HFFc6 (cell line): ENCODE measurements at places on chromosomes 3 and 15. TPM values are rescaled to one million over a fixed set of nuclear protein-coding genes. Genes with fewer than 3 reads are reported as not detected.

The C15orf61 gene
- 4.8 to 6.5 TPM (median 6.3 TPM) in 3 replicates for total RNA-seq

The ZDHHC23 gene
- total RNA-seq = 5.2 to 7.5 TPM (median 6.0 TPM) in 3 replicates

- DNase-seq = no peak
Measured at GRCh38 chr3:195116407-195117185, 154.4 kb downstream of the XXYLT1 start.

DNA sequence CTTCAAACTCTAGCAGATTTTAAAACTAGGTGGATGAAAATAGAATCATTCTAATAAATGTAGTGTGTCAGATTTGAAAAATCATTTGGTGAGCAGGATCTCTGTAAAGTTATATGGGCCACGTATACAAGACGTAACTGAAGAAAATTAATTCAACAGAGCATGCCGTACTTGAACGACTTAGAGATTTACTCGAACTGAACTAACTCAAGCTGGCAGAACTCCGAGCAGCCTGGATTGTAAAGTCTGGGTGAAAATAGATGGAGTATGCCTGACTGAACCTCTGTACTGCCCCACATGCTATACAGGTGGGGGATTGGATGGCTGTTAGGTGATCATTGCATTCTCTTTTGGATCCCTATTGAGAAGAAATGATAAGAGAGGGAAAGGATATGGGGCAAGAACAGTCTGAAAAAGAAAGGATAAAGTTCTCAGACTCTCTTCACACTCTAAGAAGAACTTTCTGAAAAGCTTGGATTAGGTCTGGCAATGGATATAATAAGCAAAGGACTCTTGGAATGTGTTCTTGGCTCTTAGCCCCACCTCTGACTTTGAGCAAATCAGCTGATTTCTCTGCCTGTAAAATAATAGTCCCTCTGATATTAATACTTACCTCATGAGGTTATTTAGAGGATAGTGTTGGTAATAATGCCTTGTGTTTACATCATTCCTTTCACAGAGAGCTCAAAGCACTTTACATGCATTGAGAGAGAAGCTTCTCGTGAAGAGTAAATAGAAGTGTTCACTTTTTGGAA, 147.5 kb downstream of the FILIP1L start:
- DNase-seq = peak; percentile 10

DNA sequence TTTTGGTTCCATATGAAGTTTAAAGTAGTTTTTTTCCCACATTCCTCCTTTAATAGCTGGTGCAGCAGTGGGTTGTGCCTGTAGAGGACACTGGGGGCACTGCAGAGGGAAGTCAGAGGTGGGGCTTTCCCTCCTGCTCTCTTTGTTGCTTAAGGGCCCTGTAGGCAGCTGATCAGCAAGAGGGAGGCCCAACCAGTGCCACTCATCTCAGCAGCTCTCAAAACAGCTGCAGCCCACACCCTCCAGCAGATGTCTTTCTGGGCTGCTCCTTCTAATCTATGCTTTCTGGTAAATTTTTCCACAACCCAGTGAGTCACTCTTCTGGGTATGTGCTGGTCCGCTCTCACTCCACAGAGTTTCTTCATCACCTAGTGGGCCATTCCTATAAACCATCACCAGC, 263.8 kb downstream of the FEZF2 start:
- DNase-seq = peak; percentile 94
